Activated naive CD4-positive, alpha-beta T cell treated with anti-CD3 and anti-CD28 coated beads, Interleukin-2, amount 10 ng/mL, durations not matched to agents 7 days and 5 days (primary cell): ENCODE measurements at places on chromosomes 4 and X.

DNA sequence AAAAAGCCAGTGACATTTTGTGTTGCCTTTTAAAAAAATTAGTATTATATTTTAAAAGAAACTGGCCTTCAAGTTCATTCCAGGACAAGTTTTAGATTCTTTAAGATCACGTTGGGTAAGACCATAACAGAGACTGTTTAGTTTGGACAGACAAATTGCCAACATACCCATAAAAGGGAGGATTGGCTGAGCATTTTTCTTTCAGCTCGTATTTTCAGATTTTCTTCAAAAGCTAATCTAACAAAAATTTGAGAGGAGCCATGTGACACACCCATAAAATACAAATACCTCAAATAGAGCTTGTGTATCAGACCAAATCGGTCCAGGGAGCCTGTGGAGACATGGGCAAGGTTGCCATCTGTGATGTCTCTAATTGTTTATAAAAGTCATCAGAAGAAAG, 74.6 kb upstream of the C1QTNF7 start:
- DNase-seq, result no peak

DNA sequence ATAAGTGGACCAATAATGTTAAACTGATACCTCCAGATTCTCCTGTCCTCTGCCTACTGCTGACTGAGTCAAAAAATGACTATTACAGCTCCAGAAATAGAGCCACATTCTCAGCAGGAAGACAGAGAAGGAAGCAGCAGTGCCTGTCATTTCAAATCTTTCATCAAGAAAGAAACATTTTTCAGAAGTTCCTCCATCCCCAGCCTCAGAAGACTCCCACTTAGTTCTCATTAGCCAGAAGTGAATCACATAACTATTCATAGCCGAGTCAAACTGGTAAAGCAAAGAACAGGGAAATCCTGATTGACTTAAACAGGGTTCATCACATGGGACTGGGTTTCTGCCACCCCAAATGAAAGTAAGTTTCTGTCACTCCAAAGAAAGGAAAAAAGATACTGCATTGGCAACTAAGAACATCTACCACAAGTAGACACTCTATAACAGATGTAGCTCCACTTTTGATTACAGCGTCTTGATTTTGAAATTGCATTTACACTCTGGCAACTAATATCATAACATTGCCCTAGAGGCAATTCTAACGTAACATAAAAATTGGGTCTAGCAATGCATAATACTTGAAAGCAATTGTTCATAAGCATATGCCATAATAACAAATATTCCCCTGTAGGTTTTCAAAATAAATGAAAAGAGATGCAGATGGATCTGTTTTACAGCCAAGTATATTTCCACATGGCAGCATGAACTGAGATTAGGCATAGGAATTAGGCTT, 599.8 kb downstream of the GALNTL6 start:
- DNase-seq, result no peak

DNA sequence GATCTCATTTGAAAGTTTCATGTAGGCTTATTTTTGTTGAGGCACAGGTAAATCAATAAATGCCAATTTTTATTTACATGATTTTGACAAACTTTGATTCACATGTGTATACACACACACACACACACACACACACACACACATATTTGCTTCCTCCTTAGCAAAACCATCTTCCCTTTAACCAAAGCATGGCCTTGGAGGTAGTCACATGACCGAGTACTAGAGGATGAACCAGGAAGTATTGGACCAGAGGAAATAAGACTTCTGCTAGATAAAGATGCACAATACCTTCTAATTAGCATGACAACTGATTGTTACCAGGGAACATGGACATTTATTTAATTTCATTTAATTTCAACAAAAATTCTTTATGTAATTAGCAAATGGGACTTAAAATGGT, 23.4 kb upstream of the CFAP299 start:
- DNase-seq, result no peak

- DNase-seq, result no peak
These were observed 132.6 kb downstream of the PACRGL start for GRCh38 chr4:20832826-20833225.

- no peak for DNase-seq
These were observed 293.7 kb downstream of the PCDH18 start for GRCh38 chr4:137238456-137239162.

- DNase-seq, result no peak
These were observed 16.2 kb upstream of the NAA11 start for GRCh38 chr4:79341893-79342653.

GRCh38 chrX:17768997-17769396, 31.7 kb downstream of the SCML1 start:
- no peak for DNase-seq

DNA sequence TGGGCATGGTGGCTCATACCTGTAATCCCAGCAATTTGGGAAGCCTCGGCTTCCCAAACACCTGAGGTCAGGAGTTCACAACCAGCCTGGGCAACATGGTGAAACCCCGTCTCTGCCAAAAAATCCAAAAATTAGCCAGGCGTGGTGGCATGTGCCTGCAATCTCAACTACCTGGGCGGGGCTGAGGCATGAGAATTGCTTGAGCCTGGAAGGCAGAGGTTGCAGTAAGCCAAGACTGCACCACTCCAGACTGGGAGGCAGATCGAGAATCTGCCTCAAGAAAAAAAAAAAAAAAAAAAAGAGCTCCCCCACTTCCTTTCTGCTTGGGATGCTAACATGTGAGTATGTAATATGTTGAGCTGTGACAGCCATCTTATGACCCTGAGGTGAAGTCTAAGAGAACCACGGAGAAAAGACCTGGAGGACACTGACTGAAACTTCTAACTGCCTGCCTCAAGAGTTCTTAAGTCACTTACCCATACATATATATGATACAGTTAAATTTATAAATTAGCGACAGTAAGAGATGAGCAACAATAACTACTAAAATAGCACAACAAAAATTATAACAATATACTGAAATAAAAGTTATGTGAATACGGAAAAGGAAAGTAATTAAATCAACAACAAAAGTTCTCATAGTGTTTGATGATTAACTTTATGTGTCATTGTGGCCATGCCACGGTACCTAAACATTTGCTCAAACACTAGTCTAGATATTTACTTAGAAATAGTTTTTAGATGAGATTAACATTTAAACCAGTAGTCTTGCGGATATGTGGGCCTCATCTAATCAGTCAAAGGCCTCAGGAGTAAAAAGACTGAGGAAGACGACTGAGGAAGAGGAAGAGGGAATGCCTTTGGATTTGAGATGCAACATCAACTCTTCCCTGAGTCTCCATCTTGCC, 178.3 kb downstream of the OPHN1 start:
- DNase-seq, result no peak

DNA sequence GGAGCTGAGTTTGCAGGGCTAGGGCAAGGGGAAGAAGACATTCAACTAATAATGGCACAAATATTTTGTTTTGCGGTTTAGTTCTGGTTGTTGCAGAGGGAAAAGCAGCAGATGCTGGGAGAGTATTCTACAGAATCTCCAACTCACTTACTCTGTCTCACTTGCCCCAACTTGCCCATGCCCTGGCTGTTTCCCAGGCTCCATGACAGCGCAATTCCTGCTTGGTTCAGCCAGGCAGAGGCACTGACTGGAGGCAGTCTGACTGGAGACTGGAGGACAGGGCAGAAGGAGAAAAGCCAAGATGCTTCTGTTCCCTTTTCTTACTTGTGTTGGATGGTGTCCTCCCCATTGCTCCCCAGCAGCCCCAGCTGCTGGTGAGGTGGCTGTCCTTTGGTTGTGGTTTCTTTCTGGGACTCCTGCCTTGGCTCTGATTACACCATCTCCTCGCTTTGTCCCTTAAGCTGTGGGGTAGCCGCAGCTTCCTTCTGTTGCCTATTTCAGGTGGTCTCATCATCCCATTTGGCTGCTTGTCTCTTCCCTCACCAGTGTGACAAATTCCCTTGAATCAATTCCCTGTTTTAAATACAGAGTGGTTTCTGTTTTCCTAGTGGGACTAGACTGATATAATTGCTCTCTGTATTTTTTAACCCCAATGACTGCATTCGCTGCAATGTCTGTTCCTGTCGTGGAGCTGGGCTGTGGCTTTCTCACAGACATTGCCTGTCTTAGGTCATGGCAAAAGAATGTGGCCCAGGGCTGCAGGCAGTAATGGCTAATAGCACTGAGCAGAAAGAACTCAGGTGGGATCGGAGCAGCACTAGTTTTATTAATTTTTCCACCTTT, 24.2 kb upstream of the RASL11B start:
- DNase-seq, result no peak

DNA sequence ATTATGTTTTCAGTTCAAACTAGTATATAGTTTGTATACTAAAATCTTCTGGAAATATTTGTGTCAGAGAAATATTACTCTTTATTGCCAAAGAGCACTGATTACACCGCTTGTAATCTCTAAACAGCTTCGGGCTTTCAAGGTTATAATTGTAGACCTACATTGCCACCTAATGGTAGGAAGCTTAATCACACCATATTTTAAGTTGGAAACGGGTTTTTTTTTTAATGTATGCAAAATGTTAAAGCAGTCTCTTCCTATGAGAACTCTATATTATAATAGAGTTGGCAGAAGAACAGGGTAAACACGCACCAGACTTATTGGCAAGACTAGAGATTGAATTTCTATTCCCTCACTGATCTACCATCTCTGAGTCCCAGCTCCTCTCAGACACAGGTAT, 19.5 kb upstream of the NFXL1 start:
- DNase-seq, result no peak

- no peak for DNase-seq
These were observed 15.8 kb downstream of the TBC1D14 start for GRCh38 chr4:6925357-6925836.

- peak; percentile 62 for DNase-seq
These were observed 15.7 kb downstream of the FHL1 start for GRCh38 chrX:136162827-136163570.

GRCh38 chr4:73588613-73589012, 31.6 kb downstream of the RASSF6 start:
- no peak for DNase-seq

DNA sequence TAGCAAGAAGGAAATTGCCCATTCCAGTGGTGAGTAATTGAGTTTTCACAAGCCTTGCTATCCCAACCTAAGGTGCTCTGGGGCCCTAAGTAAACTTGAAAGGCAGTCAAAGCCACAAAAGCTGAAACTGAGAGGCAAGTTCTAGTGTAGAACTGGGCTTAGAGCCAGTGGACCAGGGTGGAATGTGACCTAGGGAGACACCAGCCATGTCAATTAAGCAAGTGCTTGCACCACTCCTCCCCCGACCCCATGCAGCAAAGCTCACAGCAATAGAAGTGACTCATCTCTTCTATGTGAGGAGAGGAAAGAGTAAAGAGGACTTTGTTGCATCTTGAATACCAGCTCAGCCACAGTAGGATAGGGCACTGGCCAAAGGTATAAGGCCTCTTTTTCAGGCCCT, 486.1 kb upstream of the POU3F4 start:
- no peak for DNase-seq

- DNase-seq, result no peak
These were observed 15.1 kb downstream of the TSC22D3 start for GRCh38 chrX:107760304-107761077.

GRCh38 chr4:80043541-80043940, 29.5 kb downstream of the ANTXR2 start:
- no peak for DNase-seq

DNA sequence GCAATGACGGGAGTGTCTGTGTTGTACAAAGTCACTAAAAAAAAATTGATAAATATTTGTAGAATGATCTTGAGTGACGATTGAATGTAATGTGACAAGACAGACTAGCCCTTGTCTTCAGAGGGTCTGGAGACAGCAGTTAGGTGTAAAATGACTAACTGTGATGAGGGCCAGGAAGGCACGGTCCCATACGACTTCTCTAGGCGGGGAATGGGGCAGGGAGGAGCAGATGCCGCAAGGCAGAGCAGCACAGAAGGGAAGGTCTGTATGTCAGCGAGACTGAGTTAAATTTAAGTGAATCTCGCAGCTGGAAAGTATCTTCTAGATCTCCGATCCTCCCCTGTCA, 405 bp downstream of the CENPE start:
- DNase-seq, result no peak

DNA sequence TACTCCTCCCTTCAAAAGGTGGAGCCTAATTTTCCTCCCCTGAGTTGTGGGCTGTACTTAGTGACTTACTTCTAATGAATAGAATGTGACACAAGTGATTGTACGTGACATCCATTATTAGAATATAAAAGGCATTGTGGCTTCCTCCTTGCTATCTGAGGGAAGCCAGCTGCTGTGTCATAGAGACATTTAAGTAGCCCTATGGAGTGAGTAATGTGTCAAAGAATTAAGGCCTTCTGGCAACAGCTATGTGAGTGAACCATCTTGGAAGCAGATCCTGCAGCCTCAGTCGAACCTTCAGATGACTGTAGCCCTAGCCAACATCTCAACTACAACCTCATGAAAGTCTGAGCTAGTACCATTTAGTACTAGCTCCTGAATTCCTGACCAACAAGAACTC, 76.1 kb downstream of the BCOR start:
- no peak for DNase-seq

GRCh38 chrX:107567370-107567769, 60.9 kb upstream of the PRPS1 start:
- no peak for DNase-seq
